Osteocyte (in vitro differentiated cells): ENCODE measurements at places on chromosomes 3 and 15. TPM values are rescaled to one million over a fixed set of nuclear protein-coding genes. Genes with fewer than 3 reads are reported as not detected.

The ATP13A3 gene
- 59.7 and 63.1 TPM in 2 replicates for total RNA-seq

The C3orf85 gene
- not detected in 2 replicates for total RNA-seq

The C2CD4A gene
- not detected in 2 replicates for total RNA-seq

The HOMER2 gene
- total RNA-seq: 3.2 and 6.3 TPM in 2 replicates

The PDZRN3 gene
- 34.1 and 35.1 TPM in 2 replicates for total RNA-seq

The CD200R1 gene
- total RNA-seq: not detected in 2 replicates

The EEF1AKMT4 gene
- total RNA-seq: 3.9 and 4.5 TPM in 2 replicates

The LINGO1 gene
- total RNA-seq: 2.1 and 2.4 TPM in 2 replicates

The CCDC9B gene
- total RNA-seq: 18.0 and 21.6 TPM in 2 replicates

The RSL24D1 gene
- total RNA-seq: 71.8 and 76.2 TPM in 2 replicates

The LEKR1 gene
- total RNA-seq: 0.55 and 1.0 TPM in 2 replicates

The LRRIQ4 gene
- total RNA-seq: not detected in 2 replicates

The LTF gene
- total RNA-seq: not detected in 2 replicates

The KY gene
- total RNA-seq: not detected in 2 replicates

The DHFR2 gene
- 6.6 and 7.4 TPM in 2 replicates for total RNA-seq

The TCTA gene
- 34.7 and 36.4 TPM in 2 replicates for total RNA-seq

The RASGRP1 gene
- 0.11 and 0.26 TPM in 2 replicates for total RNA-seq

The PRTG gene
- total RNA-seq: 2.1 and 2.2 TPM in 2 replicates

The THPO gene
- total RNA-seq: not detected in 2 replicates

The STAB1 gene
- total RNA-seq: not detected in 2 replicates

The ZNF197 gene
- 20.1 and 21.9 TPM in 2 replicates for total RNA-seq

The SHC4 gene
- total RNA-seq: 4.2 and 4.6 TPM in 2 replicates

The ST3GAL6 gene
- 4.4 and 8.0 TPM in 2 replicates for total RNA-seq

The GOLGA8R gene
- total RNA-seq: 4.9 and 5.4 TPM in 2 replicates

The ABHD6 gene
- total RNA-seq: 7.4 and 7.8 TPM in 2 replicates

The IGSF10 gene
- 1.2 and 1.4 TPM in 2 replicates for total RNA-seq

The RBM5 gene
- 213 and 225 TPM in 2 replicates for total RNA-seq

The IL17RC gene
- 36.5 and 36.6 TPM in 2 replicates for total RNA-seq

The CAMKV gene
- total RNA-seq: not detected in 2 replicates

The NUP210 gene
- 1.4 and 1.5 TPM in 2 replicates for total RNA-seq

The CCDC14 gene
- total RNA-seq: 29.2 and 31.1 TPM in 2 replicates

The WDR6 gene
- 211 and 236 TPM in 2 replicates for total RNA-seq

The NFKBIZ gene
- 18.2 and 30.1 TPM in 2 replicates for total RNA-seq

The SLC38A3 gene
- 3.9 and 4.5 TPM in 2 replicates for total RNA-seq

The SHF gene
- total RNA-seq: 15.7 and 15.8 TPM in 2 replicates
